ENCODE measurements at places on chromosomes 3 and 15.

DNA sequence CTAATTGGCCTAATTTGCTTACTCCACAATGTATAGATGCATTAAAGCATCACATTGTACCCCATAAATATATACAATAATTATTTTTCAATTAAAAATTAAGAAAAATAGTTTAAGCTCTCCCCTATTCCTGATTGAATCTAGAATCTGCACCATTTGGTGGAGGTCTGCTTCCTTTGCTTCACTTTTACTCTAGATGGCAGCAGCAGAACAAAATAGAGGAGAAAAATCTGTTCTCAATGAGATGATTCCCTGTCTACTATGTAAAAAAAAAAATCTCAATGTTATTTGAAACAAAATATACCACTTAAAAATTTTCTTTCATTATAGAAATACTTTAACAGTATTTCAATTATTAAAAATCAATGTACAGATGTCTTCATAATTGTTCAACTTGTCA lies 109.6 kb upstream of the FXR1 start:
- no peak for DNase-seq
- no peaks in the 10 kb centered on the region for H3K4me1 ChIP-seq
- no peak overlapping the region for H3K27ac ChIP-seq
- no peaks in the 10 kb centered on the region for H3K27me3 ChIP-seq
- H3K4me3 ChIP-seq = no peak overlapping the region
- H3K36me3 ChIP-seq = no peaks in the 10 kb centered on the region

DNA sequence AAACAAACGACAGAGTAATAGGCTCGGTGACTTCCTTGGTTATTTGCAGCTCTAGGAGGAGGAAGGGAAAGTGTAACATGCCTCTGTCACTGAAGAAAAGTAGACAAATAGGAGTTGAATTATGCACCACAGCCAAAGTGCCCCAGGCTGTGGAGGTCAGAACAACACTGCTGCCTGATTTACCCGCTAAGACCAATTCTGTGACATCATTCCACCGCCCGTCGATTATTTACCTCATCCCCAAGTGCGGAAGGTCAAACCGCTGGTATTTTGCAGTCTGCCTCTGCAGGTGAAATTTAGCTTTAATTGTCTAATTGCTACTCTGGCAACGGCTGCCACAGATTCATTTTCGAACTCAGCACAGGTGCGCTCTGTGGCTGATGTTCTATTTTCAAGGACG lies 106.3 kb upstream of the PRICKLE2 start:
- no peak for DNase-seq
- H3K27me3 ChIP-seq = no peaks in the 10 kb centered on the region
- no peaks in the 10 kb centered on the region for H3K4me1 ChIP-seq

DNA sequence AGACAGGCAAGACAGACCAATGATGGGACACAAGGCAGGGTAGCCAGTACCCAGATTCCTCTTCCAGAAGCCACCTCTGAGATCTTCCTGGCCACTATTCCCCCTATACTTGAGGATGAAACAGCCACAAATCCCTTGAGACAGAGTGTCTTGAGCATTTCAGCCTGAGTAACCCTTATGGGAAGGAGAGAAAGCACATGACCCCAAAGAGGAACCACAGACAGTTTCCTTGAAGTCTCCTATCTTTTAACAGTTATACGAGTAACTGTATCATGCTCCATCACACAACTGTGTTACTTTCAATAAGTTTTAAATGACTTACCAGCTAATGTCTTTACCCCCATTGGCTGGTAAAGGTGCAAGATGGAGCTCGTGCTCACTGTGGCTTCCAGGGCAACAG lies 9.3 kb downstream of the VIPR1 start:
- no peaks in the 10 kb centered on the region for H3K36me3 ChIP-seq
- no peaks in the 10 kb centered on the region for H3K27me3 ChIP-seq
- no peak for DNase-seq
- peaks cover 16% of the 10 kb centered on the region for H3K4me1 ChIP-seq
- H3K4me3 ChIP-seq = no peak overlapping the region
- H3K27ac ChIP-seq = no peak overlapping the region

DNA sequence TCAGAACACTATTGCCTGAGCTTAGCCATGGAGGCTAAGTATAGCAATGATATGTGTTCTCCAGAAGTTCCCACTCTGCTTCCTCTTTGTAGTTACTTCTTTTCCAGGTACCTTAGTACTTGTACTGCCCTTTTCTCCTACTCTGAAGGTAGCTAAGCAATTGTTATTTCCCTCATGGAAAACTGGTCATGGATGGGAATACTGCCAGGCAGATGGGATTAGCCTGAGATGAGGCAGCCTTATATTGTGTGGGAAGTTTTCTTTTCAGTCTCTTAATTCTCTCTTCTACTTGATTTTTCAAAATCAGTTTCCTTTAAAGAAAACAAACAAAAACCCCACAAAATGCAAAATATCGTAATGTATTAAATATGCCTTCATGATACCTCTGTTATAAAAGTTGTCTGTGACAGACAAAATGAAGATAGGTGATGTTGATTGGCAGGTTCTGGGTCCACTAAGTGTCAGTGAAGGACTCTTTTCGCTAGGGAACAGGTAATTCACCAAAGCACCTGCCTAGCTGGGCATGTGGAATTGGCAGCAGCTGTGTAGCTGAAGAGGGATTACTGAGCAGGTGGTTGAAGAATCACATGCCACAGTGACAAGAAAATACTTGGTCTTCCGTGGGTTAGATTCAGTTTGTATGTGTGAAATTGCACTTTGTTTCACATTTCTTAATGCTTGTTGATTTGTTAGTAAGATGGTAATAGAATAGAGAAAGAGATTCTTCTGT lies 4.1 kb downstream of the ZNF609 start:
- H3K4me3 ChIP-seq = no peak overlapping the region
- no peaks in the 10 kb centered on the region for H3K27me3 ChIP-seq
- peaks cover 13% of the 10 kb centered on the region for H3K4me1 ChIP-seq
- no peak overlapping the region for H3K27ac ChIP-seq
- no peak for DNase-seq

DNA sequence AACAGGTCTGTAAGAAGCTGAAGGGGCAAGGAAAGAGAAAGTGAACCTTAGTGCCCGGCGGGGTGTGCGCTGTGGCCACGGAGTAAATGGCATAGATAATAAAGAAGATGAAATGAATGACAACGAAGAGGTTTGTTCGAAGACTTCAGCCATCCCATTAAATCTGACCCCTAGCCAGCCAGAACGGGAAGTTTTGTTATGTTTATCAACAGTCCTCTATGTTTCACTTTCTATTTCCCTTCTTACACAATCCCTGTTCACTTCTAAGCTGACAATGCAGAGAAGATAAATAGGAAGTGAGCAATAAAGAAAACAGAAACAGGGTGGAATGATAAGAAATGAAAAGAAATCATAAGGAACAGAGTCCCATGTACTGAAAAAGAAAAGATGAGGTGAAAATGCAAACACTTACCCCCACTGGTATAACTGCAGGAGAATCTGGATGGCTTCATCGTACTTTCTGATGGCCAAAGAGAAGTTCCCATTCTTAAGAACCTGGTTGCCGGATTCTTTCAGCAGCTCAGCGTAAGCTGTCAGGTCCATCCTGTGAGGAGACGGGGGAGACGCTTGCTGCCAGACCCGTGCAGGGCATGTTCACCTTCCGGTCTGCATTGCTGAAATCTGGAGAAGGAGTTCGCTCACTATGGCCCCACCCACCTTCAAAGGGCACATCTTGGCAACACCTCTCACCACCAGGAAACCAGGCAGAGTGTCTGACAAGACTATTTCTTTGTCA lies 36.8 kb downstream of the TRANK1 start:
- peak overlapping the region; percentile 15 for H3K27ac ChIP-seq
- peaks cover 16% of the 10 kb centered on the region for H3K4me1 ChIP-seq
- no peaks in the 10 kb centered on the region for H3K27me3 ChIP-seq
- DNase-seq = peak; percentile 49

GRCh38 chr15:30043211-30043655 lies 39.5 kb upstream of the GOLGA8J start:
- H3K36me3 ChIP-seq = no peaks in the 10 kb centered on the region
- no peaks in the 10 kb centered on the region for H3K27me3 ChIP-seq
- H3K4me1 ChIP-seq = no peaks in the 10 kb centered on the region
- no peak overlapping the region for H3K27ac ChIP-seq

DNA sequence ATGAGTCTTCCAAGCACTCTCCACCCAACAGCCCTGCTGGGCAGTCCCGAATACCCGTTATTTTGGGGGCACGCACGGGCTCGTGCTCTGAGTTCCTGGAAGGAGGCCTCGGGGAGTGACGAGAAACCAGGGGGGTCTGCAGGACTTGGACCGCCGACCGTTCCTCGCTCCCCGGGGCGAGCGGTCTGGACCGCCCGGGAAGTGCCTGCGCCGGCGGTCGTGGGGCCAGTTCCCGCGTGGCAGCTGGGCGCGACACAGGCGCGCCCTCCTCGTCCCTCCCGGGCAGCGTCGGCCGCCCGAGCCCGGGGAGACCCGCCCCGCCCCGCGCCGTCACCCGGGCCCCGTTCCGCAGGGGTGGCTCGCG lies 387 bp downstream of the GNB4 start:
- H3K27me3 ChIP-seq = 0 out of 2 replicates have a peak, but pooled peaks cover 3% of the 10 kb centered on the region
- no peak for DNase-seq
- no peaks in the 10 kb centered on the region for H3K36me3 ChIP-seq
- H3K4me1 ChIP-seq = peaks cover 5% of the 10 kb centered on the region
- H3K27ac ChIP-seq = no peak overlapping the region
- H3K4me3 ChIP-seq = peak overlapping the region; percentile 63

DNA sequence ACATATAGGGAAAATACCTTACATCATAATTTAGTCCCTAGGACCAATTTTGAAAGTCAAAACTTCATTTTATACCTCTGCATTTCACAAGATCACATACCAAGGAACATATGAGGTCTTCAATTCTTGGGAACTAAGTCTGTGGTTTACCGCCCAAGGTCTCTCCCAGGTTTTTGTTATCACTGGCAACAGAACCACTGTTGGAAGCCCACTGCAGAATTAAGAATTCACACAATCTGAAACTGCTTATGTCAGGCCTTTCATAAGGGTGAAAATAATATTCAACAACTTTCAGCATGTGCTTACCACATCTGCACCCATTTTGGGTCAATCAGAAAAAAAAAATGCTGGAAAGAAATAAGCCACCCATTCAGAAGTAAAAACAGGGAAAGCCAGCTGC lies 107.2 kb upstream of the MME start:
- no peak overlapping the region for H3K4me3 ChIP-seq
- H3K27me3 ChIP-seq = no peaks in the 10 kb centered on the region
- H3K4me1 ChIP-seq = peaks cover 21% of the 10 kb centered on the region
- no peaks in the 10 kb centered on the region for H3K36me3 ChIP-seq
- no peak for DNase-seq

DNA sequence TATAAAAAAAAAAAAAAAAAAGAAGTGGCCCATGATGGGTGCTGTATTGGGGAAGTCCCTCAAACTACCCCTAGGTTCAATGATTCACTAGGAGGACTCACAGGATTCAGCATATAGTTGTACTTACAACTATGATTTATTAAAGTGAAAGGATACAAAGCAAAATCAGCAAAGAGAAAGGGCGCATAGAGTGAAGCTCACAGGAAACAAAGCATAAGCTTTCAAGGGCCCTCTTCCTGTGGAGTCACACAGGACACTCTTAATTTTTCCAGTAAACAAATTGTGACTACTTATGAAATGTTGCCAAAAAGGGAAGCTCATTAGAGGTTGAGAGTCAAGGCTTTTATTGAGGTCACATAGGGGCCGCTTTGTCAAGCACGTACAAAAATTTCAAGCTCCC lies 153.7 kb upstream of the GAP43 start:
- no peak overlapping the region for H3K27ac ChIP-seq
- no peaks in the 10 kb centered on the region for H3K27me3 ChIP-seq
- no peak overlapping the region for H3K4me3 ChIP-seq
- DNase-seq = no peak
- no peaks in the 10 kb centered on the region for H3K36me3 ChIP-seq
- no peaks in the 10 kb centered on the region for H3K4me1 ChIP-seq

Data from PC-9 (cell line).